Mammary epithelial cell (primary cell): ENCODE measurements at places on chromosomes 6 and 20. TPM values are rescaled to one million over a fixed set of nuclear protein-coding genes. Genes with fewer than 3 reads are reported as not detected.

Gene COL11A2
- 0.45 and 0.64 TPM in 2 replicates for total RNA-seq

Gene IP6K3
- total RNA-seq, result not detected in 2 replicates

Gene HTR1B
- total RNA-seq, result 0.48 and 1.5 TPM in 2 replicates

Gene PROCR
- total RNA-seq, result 19.2 TPM

Gene OSER1
- total RNA-seq, result 29.5 and 37.8 TPM in 2 replicates

Gene OOEP
- not detected in 2 replicates for total RNA-seq

Gene VSTM2L
- total RNA-seq, result 3.0 TPM

Gene CRYBG1
- total RNA-seq, result 75.0 and 92.9 TPM in 2 replicates
